ENCODE measurements at places on chromosomes 12 and 14.

GRCh38 chr14:66081594-66082376 is 404.4 kb upstream of the CCDC196 start:
- no peak for DNase-seq

DNA sequence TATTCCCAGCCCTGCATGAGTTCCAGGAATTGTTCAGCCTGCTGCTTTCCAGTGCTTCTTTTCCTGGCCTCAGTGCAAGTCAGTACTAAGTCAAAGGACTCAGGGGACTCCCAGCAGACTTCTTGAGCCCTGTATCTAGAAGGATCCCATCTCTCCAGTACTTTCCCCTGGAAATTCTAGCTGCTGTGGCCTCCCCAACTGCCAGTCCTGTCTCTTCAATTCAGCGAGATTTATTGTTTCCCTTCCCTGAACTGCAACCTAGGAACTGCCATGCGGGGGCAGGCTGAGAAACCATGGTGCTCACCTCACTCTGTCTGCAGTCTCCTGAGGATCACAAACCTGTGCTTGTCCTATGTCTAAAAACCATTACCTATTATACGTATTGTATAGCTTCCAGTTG is 31.8 kb downstream of the ZNF605 start:
- no peak for DNase-seq

DNA sequence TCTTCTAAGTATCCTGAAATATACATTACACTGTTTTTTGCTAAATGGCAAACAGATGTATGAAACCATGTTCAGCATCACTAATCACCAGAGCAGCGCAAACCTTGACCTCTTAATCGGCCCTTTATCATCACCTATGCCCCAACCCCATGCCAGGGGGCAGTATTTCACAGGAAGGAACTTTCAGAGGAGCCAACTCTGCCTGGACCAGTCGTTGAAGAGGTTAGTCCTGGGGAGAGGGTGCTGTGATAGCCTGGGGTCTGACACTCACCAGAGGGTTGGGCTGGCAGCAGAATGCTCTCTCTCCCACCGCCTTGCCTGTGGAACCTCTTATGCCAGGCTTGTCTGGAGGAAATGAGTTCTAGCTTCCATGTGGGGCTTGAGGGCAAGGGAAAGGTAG is 411.7 kb downstream of the TMEM117 start:
- DNase-seq = no peak

DNA sequence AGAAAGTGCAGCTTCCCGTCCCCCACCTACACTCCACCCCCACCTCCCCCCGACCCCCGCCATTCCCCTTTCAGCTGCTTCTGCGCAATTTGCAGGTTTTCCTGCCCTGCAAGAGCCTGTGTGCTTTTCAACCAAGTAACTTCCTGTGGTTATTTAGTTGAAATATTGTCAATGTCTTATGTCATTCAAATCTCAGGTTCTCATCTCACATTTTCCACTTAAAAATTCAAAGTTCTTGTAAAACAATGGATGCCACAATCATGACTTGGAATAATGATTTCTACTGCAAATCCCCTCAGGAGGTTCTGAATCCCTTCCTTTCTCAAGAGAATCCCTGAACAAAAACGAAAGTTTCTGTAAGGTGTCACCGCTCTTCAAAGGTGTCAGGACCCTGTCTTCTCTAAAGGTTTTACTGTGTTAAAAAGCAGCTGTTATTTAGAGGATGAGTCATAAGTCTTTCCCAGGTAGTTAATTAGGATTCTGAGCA is 31.6 kb downstream of the WBP11 start:
- DNase-seq = no peak

- DNase-seq = peak; percentile 8
Observed at GRCh38 chr14:78595797-78596196, 425.6 kb downstream of the NRXN3 start.

- DNase-seq = no peak
Observed at GRCh38 chr12:99253068-99253467, 394.5 kb upstream of the GARIN6 start.

DNA sequence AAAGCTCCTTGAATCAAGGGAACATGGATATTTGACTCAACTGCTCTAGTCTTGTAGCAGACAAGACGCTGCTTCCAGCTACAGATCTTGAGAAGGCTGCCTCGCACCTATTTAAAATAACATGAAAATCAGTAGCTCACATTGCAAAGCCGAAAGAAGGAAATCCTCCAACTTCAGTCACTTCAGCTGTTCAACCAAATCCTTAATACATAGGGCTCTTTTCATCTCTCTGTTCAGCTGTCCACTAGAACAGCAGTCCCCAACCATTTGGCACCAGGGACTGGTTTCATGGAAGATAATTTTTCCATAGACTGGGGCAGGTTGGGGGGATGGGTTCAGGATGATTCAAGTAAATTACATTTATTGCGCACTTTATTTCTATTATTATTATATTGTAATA is 1116.0 kb upstream of the TMEM132C start:
- no peak for DNase-seq

GRCh38 chr12:14607568-14607967 is 39.9 kb upstream of the PLBD1 start:
- DNase-seq = no peak

- DNase-seq = no peak
Observed at GRCh38 chr12:28034271-28034670, 61.7 kb upstream of the PTHLH start.

DNA sequence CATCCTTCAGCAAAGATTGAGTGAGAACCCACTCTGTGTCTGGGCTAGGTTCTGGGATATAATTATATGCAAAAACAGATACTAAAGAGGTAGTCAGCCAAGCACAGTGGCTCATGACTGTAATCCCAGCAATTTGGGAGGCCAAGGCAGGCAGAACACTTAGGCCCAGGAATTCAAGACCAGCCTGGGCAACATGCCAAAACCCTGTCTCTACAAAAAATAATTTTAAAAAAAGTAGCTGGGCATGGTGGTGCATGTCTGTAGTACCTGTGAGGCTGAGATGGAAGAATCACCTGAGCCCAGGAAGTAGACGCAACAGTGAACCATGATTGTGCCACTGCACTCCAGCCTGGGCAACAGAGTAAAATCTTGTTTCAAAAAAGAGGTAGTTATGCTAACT is 237.5 kb upstream of the HMGA2 start:
- DNase-seq = no peak

DNA sequence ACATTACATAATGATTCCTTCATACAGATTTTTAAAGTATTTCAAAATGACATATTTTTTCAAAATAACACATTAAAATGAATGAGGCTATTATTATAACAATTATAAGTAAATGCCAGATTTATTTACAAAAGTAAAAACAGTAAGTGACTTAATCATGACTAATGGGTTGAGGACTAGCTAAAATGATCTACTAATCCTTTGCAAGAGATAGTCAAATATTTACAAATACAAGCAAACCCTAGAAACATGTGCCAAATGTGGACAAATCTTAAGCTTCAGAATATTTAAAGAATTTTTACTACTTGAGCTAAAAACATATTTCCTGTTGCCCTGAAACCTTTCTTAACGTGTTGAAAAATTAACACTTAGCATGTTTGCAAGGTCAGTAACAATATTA is 74.8 kb downstream of the KIF21A start:
- DNase-seq = no peak

DNA sequence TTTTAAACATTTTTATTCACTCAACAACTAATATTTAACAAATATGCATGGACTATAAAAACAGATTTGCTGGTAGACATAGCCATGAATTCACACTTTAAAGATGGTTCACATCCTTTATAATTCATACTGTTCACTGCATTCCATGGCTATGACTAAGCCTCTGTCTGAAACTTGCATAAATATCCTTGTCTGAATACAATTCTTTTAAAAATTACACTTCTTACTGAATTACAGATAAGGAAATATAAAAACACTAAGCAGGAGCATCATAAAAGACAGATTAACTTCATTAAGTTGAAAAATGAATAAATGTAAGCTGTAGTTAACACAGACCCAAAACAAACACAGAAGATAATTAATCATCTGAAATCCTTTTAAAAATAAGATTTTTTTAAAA is 53.8 kb downstream of the GXYLT1 start:
- DNase-seq = no peak

DNA sequence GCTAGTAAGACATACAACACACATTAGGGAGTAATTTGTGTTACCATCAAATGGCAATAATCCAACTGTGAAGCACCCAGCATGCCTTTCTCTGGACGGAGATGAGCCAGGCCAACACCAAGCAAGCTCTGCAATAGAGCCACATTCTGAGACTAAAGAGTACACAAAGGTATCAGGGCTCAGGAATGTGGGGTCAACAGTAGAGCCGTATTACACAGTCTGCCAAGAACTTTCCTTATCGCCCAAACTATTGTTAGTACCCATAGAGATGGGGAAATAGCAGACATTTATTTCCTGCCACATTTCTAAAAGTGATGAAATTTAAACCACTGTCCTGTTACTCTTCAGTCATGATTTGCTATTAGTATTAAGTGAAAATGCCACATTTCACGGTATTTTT is 113.7 kb downstream of the BMP4 start:
- no peak for DNase-seq

DNA sequence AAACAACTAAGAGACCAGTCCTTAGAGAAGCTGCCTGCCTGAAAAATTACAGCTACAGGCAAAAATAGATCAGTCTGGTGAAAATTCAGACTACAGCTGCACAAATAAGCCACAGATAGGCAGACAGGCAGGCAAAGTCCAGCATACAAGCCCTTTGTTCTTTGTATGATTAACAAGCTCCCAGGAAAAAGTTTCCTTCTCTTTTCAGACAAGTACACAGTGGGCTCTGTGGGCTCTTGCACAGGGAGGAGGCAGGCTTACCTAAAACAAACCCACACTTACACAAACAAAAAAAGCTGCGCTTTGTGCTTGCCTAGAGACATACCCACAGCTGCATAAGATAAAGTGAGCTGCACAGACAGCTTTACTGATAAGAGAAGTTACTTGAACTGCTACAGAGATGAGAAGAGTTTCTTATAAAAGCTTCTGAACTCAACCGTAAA is 7.7 kb downstream of the OR6C68 start:
- no peak for DNase-seq

- DNase-seq = no peak
Observed at GRCh38 chr12:19449814-19450213, 10.5 kb downstream of the AEBP2 start.

DNA sequence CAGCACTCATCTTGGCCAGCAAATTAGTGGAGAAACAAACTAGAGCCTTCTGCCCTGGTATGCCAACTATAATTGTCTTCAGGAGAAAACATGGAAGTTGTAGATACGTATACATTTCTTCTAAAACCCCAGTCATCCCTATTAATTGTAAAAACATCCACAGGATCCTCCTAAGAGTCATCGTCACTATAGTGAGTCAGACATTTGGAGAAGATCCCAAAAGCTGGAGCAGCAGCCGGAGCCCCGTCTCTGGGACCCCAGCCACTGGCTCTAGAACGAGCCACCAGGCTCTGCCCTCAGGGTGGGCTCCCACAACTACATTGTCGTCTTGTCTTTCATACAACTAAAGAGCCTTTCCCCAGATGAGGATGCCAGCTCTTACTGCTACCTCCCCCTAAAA is 15.5 kb downstream of the PRKAB1 start:
- DNase-seq = no peak
